NCI-H1105 (cell line): ENCODE measurements at places on chromosomes 16 and 17.

DNA sequence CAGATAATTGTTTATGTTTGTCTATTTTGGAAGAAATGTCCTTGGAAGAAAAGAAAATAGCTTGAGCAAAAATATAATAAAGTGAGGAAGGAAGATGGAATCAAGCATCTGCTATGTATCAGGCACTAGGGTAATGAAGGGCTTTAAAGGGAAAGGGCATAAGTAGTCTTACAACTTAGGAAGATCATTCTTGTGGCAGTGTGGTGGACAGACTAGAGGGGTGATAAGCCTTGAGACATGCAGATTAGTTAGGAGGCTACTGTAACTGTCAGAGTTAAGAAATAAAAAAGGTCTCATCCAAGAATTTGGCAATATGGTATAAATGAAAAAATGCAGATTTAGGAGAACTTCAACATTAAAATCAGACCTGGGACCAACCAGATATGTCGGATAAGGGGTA lies 14.9 kb downstream of the FAM222B start:
- DNase-seq, result no peak

DNA sequence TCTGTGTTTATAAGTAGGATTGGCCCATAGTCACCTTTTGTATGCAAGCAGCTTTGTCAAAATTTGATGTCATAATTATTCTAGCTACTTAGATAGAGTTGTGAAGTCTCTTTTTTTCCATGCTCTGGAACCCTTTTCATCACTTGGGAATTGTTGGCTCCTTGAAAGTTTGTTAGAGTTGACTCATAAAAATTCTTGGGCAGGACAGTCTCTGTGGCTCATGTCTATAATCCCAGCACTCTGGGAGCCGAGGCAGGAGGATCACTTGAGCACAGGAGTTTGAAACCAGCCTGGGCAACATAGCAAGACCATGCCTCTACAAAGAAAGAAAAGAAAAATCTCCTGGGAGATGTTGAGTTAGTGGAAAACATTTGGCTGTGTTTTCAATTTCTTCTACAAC lies 45.7 kb upstream of the MRC2 start:
- no peak for DNase-seq

DNA sequence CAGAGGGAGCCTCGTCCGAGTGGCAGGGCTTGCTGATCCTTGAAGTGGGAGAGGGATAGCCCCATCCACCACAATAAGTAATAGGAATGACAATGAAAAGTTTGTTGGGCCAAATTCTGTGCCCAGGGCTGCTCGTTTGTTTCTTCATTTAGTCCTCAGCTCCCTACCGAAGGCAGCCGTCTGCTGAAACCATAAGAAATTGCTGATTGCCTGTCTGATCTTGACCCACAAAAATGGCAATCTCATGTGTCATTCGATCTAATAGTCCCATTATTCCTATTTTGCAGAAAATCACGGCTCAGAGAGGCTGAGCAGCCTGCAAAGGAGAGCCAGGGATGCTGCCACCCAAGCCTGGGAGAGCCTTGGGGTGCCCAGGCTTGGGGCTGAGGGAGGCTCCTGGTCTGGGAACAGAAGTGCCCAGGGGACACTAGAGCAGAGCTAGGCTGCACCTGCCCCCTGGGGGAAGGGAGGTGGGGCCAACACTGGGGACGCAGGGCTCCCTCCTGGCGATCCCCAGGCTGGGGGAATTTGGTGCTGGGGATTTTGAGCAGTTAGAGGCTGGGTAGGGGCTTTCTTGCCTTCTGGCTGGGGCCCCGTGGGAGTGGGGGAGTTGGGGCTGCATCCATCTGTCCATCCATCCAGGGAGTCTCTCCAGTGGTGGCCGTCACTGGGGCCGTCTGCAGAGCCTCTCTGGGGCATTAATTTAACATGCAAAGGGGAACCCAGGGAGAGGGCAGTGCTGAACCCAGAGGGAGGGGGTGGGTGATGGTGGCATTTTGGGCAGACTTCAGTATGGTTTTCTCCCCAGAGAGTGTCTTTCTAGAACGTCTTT lies 53.5 kb downstream of the SOCS1 start:
- DNase-seq, result no peak

- DNase-seq, result no peak
Measured at GRCh38 chr17:8314797-8315763, 5.0 kb downstream of the ARHGEF15 start.

GRCh38 chr16:51615141-51615540 lies 464.1 kb upstream of the SALL1 start:
- DNase-seq, result no peak

GRCh38 chr17:29461483-29462206 lies 71.5 kb downstream of the TAOK1 start:
- no peak for DNase-seq

- DNase-seq, result peak; percentile 36
Measured at GRCh38 chr17:40363111-40363827, 1.3 kb downstream of the GJD3 start.

- DNase-seq, result no peak
Measured at GRCh38 chr17:74644419-74644818, 20.9 kb upstream of the CD300E start.

- no peak for DNase-seq
Measured at GRCh38 chr17:41294016-41294415, 8.6 kb downstream of the KRTAP29-1 start.

DNA sequence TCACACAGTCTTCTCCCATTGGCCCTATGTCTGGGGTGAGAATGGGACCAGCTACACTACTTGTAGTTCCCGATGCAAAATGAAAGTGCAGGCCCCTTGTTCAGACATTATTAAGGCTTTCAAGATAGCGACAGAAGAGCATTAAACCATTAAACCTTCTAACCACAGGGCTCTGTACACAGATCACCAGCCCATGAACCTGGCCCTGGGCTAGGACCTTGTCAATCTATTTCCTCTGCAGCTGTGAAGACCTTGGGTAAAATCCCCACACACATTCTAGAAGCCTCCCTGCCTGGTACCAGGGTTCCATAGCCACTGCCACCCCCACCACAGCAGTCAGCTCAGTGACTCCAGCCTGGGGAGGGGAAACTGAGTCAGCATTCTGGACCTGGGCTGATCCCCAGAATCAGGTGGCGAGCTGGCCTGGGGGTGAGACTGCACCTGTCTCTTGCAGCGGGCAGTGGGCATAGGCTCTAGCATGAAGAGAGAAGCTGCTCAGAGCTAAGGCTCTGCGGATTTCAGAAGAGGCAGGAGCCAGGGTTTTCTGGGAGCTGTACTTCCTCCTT lies 119.7 kb upstream of the LHX1 start:
- DNase-seq, result no peak

- no peak for DNase-seq
Measured at GRCh38 chr16:77277141-77277540, 77.9 kb downstream of the SYCE1L start.

- DNase-seq, result no peak
Measured at GRCh38 chr17:79028496-79029326, 4.7 kb downstream of the C1QTNF1 start.

DNA sequence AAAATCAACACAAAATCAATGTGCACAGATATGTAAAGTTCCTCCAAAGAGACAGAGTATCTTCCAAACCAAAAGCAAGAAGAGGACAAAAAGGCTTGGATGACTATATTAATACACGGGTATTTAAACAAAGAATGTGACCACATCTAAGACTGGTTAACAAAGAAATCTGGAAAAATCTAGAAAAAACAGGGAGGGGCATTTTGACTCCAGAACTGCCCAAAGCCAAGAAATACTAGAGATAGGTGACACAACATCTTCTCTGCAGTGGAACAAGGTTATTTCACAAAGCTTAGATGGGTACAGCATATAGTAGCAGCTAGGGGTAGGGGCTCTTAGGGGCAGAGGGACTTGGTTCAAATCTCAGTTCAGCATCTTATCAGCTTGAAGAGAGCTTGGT lies 10.3 kb downstream of the RFFL start:
- no peak for DNase-seq

- DNase-seq, result no peak
Measured at GRCh38 chr17:77358801-77359200, 218.0 kb downstream of the SEC14L1 start.

DNA sequence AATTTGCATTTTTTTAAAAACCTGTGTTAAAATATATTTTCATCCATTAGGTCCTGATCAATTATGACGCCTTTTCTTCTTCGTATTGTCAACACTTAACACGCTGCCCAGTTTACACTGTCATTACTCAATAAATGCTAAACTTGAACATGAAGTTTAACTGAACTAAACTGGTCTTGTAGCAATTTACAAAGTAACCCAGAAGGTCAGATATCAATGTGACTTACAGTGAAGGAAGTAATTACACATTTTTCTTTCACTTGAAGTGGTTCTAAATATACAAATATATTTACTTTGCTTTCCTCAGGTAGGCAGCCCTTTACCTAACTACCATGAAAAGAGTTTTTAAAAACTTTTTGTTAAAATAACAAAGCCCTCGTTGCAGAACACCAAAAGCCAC lies 256.5 kb upstream of the AXIN2 start:
- no peak for DNase-seq
